ENCODE measurements at places on chromosomes 12 and 14. TPM values are rescaled to one million over a fixed set of nuclear protein-coding genes. Genes with fewer than 3 reads are reported as not detected.
A peak's percentile ranks its signal among the peaks of the same experiment; 100 is the strongest.

GRCh38 chr12:116712458-116713303 is 25.2 kb downstream of the SPRING1 start:
- no peak for DNase-seq

GRCh38 chr12:56629459-56630179 is 507 bp downstream of the BAZ2A start:
- no peak for DNase-seq

- DNase-seq: peak; percentile 93
These were observed 19.3 kb downstream of the HPD start for GRCh38 chr12:121839106-121839992.

DNA sequence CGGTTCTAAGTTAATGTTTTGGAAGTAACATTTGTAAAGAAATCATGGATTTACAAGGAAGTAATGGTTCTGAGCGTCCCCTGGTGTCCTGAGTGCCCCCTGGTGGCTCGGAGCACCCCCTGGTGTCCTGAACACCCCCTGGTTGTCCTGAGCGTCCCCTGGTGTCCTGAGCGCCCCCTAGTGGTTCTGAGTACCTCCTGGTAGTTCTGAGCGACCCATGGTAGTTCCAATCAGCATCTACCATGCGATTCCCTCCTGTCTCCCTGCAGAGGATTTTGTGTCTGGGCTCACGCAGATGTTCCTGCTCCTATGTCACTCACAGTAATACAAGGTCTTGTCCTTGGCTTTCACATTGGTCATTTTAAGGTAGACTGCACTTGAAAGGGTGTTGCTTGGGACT is 1352.9 kb downstream of the TMEM121 start:
- DNase-seq: no peak

GRCh38 chr12:2242816-2243215 is 190.0 kb downstream of the CACNA1C start:
- no peak for DNase-seq

- DNase-seq: no peak
These were observed 68.0 kb downstream of the PTPRR start for GRCh38 chr12:70852416-70853150.

- no peak for DNase-seq
These were observed 27.0 kb downstream of the SYNE3 start for GRCh38 chr14:95489214-95490137.

- no peak for DNase-seq
These were observed 3.8 kb downstream of the TXNRD1 start for GRCh38 chr12:104219361-104219892.

GRCh38 chr12:127334912-127335644 is 931.9 kb upstream of the TMEM132C start:
- DNase-seq: no peak

DNA sequence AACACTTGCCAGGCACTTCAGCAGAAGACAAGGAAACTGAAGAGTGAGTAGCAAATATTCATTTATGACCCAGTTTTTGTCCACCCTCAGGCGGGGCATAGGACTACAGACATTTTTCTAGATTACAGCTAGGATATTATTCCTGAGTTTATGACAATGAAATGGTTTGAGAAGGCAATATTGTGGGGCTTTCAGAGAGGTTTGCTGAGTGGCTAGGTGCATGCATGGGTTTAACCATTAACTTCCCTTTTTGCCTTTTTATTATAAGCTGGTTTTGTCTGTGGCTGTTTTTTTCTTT is 104.0 kb upstream of the BCAT1 start:
- DNase-seq: no peak

DNA sequence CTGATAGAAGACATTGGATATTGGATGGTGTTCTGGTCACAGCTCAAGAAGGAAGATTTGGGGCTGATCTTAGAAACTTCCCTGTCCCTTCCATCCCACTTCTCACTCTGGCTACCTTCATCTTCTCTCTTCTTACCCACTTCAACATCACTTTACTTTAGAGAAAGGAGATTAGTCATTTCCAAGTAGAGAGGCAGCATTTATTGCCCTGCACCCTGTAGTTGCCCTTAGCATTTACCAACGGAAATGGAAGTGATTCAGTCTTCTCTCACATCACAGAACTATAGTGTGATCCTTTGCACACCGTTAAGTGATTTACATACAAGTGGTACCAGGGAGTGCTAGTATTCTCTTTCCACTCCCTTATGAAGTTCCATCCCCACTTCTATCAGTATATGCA is 52.4 kb downstream of the PHLDA1 start:
- DNase-seq: no peak

- DNase-seq: no peak
These were observed 153.7 kb downstream of the CEP128 start for GRCh38 chr14:80787876-80788275.

DNA sequence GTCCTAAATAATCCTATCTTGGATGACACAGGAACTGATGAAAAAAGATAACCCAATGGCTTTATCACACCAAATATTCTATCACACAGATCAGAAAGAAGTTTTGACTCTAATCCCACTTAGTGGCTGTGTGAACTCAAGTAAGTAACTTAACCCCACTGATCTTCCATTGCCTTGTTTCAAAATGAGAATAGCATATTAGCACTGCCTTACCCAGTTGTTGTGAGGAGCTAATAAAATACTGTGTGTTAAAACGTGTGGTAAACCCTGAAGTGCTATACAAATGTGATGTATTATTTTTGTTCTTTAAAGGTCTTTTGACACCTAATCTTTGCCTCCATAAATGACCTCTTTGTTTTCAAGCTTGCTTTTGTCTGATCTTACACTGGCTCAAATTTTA is 60.9 kb upstream of the ARID2 start:
- DNase-seq: no peak

- DNase-seq: no peak
These were observed 26.5 kb downstream of the PALS1 start for GRCh38 chr14:67267576-67268328.

DNA sequence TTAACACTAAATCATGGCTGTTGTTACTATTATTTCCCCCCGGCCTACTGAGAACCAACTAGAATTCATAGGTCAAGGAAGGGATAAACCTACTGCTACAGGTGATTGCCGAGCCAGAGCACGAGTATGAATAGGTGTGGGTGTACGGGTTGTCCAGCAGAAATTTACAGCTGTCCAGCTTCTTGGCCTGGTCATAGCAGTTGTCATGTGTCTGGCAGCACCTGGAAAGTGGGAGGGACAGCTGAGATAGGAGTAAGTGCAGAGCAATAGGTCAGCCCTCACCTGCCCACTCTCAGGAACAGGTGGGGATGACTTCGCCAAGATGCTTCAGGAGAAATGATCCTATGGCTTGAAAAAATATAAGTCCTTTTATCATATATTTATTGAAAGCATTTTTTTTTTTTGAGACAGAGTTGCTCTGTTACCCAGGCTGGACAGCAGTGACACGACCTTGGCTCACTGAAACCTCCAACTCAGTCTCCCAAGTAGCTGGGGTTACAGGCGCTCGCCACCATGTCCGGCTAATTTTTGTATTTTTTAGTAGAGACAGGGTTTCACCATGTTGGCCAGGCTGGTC is 2.6 kb downstream of the PLA2G1B start:
- no peak for DNase-seq

DNA sequence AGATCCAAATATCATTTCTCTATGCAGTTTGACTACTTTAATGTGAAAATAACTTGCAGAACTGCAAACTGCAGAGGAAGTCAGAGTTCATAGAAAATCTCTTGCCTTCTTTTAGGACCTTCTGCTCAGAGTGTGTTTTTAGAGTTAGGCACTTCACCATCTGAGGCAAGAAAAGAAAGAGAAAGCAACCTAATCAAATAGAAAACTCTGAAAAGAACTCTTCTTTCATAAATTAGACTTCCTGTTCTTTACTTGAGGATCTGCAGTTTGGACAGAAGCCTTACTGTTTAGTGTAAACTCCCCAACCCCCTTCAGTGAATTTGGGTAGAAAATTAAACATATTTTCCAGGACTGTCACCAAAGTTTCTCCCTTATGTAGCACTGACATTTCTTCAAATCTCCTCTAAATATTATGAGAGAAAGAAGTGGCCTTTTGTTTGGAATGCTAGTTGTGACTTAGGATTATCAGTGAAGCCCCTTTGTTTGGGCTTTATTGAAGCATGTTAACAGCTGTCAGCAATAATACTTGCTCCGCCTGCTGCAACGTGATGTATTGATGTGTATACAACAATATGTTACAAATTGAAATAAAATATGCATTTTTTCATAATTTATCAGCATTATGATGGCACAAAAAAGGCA is 99.5 kb downstream of the PDZRN4 start:
- no peak for DNase-seq

DNA sequence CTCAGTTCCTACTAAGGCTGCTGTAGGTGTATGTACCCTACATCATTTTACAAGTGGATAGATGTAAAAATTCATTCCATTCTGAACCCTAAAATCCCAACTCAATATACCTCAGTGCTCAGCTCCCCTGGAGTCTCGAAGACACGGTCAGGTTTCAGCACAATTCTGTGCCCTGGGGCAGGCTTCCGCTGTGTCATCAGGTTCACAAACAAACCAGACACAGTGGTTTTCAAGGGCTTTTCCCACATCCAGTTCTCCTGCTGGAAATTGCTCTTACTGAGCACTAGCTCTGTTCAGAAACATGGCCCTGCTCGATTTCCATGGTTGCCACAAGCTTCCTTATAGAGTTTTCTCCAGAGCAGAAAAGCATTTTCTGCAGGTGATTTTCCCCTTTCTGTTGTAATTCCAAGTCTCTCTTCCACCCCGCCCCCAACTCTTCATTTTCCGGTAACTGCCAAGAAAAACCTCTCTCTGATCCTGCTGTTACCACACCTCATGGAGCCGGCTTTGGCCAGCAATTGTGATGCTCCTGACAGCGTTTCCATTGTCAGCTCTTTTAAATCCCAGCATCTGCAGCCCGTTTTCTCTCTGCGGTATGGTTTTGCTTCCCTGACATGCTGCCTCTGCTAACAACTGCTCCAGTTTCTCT is 483.0 kb upstream of the CCDC196 start:
- DNase-seq: no peak

DNA sequence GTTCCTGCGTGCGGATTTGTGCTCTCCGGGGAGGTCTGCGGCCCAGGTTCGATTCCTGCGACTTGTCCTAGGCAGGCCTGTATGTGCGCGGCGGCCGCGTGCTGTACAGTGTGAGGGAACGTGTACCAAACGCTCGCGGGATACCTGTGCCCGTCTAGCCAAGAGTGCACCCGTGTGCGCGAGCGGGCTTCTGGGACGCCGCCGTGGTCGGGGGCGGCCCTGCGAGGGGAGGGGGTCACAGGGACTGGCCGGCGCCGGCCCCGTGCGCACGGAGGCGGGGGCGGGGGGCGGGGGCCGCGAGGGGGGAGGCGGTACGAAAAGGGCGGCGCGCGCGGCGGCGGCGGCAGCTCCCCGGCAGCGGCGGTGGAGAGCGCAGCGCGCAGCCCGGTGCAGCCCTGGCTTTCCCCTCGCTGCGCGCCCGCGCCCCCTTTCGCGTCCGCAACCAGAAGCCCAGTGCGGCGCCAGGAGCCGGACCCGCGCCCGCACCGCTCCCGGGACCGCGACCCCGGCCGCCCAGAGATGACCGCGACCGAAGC is at the start of gene DLK1:
Gene DLK1, plus strand, starts transcription at position 343 of the 536 bp plus-strand sequence. Its CDS starts 177 bp downstream, at position 520.
- no peak for DNase-seq

DNA sequence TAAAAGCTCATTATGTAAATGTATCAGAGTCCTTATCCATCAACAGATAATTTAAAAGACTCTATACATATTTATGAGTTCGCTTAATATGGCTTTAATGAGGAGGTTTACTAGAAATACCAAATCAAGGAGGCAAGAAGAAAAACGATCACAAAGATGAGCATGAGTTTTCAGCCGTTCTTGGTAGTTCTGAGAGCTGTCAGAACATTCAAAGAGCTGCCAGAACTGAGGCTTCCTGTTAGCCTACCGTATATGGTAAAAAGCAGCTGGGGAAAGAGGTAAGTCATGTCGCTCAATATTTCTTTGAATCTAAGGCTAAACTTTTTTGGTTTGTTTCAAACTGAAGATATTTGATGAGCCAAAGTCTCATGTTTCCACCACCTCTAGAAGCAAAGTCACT is 115.3 kb upstream of the PLXNC1 start:
- no peak for DNase-seq

Gene TGFB3
- 19.0 TPM for polyA plus RNA-seq

Gene SAV1
- polyA plus RNA-seq: 52.3 TPM

Gene CPNE6
- polyA plus RNA-seq: not detected
